ENCODE measurements at places on chromosomes 4 and X.

DNA sequence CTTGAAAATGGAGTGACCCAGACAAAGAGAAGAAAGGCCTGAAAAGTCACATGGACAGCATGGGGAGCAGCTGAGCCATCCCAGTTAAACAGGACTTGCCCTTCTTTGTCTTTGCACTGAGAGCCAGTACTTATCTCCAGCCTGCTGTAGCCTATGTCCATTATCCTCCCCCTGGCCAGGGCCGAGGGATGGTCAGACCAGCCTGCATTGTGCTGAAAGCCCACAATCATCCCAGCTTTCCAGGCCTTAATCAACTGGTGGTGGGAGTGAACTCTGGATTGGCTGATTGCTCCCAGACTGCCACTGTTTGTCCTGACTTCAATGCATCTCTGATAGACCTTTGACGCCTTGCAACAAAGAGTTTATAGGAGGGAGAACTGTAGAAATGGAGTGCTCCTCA, 453.1 kb downstream of the EPHA5 start:
- DNase-seq: no peak

GRCh38 chr4:41236032-41236431, 20.7 kb upstream of the UCHL1 start:
- no peak for DNase-seq

DNA sequence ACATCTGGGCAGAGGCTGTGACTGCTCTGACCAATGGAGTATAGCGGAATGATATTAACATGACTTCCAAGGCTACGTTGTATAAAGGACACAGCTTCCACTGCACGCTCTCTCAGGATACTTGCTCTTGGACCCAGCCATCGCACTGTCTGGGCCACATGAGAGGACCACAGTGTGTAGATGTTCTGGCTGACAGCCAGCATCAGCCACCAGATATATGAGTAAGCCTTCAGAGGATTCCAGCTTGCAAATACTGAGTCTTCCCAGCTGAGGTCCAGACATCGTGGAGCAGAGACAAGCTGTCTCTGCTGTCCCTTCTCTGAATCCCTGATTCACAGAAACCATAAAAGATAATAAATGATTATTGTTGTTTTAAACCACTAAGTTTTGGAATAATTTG, 146.8 kb upstream of the USP9X start:
- DNase-seq: no peak

DNA sequence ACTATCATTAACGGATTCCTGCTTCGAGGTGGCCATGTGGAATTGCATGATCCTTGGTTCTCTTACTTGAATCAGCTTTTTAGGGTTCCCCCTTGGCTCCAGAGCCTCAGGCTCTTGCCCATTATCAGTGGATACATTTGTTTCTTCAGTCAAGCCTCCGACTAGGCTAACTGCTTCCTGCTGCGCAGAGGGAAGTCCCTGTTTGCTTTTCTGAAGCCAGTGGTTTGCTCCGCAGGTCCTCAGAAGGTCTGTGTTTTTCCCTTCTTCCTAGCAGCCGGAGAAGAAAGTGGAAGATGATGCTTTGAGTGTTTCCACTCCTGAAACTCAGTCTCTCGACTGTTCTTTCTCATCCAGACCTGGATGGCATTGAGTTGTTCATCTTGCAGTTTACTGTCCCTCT, 20.6 kb downstream of the SRD5A3 start:
- no peak for DNase-seq

- no peak for DNase-seq
Observed at GRCh38 chrX:47574076-47574546, 8.1 kb upstream of the TIMP1 start.

DNA sequence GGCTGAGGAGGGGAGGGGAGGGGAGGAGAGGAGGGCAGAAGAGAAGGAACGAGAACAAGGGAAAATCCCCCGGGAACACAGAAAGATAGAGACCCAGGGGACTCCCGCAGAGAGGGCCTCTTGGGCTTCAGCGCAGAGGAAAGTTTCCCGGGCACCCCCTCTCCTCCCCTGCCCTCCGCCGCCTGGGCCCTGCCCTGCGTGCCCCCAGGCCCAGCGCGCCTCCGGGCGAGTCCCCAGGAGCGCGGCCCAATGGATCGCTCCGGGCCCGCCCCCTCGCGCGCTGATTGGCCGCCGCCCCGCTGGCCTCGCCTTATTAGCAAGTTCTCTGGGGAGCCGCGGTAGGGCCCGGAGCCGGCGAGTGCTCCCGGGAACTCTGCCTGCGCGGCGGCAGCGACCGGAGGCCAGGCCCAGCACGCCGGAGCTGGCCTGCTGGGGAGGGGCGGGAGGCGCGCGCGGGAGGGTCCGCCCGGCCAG, at the start of gene MSX1:
TSS of gene MSX1 (plus strand) at position 341 of the 474 bp plus-strand sequence. CDS start 235 bp downstream, outside the sequence.
- DNase-seq: peak; percentile 71

DNA sequence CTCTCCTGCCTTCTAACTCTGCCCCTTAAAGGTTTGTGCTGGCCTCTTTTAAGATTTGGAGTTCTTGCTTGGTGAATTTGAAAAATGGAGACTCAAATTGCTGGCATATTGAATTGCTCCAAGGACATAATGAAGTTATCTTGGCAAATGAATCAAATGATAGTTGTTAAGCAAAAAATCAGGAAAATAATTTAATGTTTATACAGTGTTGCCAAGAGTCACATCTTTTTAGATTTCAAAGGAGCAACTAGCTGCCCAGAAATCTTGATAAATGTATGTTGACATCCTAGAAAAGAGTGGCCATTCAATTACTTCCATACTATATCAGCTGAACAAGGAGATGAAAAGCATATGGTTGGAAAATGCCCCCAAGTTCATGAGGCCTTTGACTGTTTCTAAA, 610.0 kb upstream of the LCORL start:
- DNase-seq: no peak

DNA sequence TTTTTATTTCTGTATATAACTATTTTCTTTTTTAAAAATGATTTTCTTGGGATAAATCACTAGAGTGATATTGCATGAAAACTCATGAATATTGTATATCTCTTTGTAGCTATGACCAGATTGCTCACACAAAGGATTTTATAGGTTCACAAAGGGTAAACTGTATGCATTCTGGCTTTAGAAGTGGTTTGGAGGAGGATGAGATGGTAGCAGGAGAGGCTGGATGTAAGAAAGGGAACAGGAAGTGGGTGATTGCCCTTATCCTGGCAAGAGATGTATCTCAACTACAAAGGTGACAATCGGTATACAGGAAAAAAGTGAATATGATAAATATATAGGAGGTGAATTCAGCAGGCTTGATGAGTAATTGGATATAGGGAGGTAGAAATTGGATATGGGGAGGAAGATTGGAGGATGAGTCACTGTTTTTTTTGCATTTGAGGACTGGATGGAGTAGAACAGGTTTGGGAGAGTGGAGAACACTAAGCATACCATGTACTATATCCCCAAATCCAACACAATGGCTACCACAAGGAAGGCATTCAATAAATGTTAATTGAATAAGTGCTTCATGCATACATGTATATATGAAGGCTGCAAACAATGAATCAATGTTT, 9.9 kb downstream of the FGG start:
- DNase-seq: no peak

- DNase-seq: no peak
Observed at GRCh38 chr4:102623622-102624021, 122.5 kb downstream of the NFKB1 start.

DNA sequence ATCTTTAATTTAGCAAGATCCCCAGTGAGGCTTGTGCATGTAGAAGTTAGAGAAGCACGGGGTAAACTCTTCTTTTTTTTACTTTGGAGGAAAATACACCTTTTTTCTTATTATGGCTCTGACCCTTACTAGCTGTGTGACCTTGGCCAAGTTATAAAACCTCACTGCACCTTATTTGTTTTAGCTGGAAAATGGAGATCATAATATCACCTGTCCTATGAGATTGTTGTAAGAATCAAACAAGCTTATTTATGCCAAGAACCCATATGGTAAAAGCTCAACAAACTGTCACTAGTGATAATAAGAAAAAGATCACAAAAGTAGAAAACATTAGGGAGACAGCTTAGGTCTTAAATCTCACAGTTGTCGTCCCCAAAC, 126.6 kb downstream of the PTTG2 start:
- DNase-seq: no peak

DNA sequence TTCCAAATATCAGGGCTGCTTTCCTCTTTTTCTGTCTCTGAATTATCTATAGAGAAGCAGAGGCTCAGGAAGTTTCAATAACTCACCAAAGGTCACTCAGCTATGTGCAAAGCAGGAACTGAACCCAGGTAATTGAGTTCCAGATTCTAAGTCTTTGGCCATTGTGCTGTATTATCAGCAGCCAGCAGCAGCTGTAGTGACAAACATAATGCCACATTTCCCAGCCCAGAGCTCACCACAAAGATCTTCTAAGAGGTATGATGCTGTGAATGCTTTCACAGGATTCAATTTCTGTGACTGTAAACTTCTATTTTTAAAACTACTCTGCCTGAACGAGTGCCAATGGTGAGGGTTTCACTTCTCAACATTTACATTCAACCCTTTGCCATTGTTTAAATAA, 56.4 kb downstream of the SPOCK3 start:
- DNase-seq: no peak

GRCh38 chrX:72712094-72712755, 1.9 kb downstream of the PHKA1 start:
- no peak for DNase-seq

DNA sequence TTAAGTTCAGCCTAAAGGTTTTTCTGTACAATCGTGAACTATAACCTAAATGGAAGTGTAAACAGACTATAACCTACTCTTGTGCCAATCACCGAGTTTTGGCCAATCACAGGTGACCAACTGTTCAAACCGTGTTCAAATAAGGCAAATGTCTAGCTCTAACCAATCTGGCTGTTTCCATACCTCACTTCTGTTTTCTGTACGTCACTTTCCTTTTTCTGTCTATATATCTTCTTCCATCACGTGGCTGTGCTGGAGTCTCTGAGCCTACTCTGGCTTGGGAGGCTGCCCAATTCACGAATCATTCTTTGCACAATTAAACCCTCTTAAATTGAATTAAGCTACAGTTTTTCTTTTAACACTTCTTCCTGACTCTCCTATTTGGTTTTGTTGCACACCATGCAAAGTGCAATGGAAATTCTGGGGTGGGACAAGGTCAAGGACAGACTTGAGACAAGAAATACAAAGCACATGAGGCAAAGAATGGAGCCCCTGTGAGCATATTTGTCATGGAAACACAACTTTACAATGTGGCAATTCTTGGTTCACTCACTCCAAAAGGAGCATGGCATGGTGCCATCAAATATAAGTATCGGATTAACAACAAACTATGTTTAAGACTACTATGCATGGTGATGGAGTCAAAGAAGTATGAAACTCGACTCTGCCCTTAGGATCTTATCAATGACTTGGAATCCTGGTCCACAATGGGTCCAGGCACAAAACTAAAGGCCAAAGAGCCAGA, 115.7 kb upstream of the FAM9B start:
- DNase-seq: no peak

DNA sequence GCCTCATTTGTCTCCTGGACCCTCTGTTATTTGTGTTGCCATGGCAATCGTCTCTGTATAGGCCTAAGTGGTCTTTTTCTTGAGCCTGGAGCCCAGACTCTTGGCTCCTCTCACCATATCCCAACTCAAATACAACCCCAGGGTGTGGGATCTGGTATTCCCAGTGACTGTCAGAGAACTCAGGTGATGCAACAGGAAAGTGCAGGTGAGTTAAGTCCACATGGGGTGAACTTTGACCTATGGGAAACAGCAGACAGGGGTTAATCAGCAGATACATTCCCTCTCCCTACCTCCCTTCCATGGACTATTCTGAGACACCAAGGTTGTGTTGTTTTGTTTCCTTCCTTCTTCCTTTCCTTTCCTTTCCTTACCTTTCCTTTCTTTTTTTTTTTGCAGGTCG, 130.9 kb upstream of the RPS6KA3 start:
- no peak for DNase-seq

DNA sequence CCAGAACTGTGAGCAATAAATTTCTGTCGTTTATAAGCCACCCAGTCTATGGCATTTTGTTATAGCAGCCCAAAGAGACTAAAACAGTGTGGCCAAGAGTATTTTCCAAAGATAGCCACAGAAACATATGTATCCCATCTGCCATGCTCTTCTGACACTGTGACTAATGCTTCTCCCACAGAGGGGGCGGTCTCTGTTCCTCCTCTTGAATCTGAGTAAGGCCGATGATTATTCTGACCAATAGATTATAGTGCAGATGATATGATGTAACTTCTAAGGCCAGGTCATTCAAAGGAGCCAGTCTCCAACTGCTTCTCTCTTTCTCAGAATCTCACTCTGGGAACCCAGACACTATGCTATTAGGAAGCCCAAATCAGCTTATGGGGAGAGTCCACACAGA, 570.7 kb downstream of the BCOR start:
- no peak for DNase-seq

DNA sequence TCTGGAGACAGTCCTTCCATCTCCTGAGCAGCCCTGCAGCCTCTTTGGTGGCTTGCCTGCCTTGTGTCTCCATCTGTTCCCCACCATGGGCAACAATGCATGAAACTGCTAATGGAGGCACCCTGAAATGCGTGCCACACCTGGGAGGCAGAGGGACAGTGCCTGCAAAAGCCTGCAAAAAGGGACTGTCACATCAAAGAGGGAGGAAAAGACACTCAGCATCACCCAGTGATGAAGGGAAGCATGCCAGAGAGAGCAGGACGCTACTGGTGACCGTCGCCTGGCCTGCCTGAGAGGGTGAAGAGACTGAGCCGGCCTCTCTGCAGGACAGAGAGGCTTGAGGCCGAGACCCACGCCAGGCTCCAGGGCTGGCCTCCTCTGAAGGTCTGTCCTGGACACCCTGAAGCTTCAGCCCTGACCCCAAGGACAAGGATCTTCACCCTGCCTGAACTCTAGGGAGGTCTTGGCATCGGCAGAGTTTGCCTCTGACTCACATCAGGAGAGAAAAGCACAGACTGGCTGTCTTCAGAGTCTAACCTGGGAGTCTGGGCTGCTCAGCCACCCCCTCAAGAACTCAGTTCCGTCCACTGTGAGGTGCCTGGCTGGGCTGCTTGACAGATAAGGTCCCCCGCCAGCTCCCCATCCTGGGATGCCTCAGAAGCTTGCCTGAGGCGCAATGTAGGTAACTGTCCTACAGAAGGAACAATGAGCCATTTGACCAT, 8.1 kb downstream of the ACSL1 start:
- DNase-seq: no peak
